ENCODE measurements at places on chromosomes 6 and 20.

GRCh38 chr6:45822873-45823272 lies 192.8 kb downstream of the CLIC5 start:
- DNase-seq: no peak

DNA sequence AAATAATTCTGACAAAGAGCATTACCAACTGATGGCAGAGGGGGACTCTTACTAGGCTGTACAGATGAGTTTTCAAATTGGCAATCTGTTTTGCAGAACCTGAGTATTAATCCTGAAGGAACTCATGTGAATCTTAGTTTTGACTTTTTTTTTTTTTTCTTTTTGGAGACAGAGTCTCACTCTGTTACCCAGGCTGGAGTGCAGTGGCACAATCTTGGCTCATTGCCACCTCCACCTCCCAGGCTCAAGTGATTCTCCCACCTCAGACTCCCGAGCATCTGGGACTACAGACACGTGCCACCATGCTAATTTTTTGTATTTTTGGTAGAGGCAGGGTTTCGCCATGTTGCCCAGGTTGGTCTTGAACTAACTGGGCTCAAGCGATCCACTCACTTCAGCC lies 49.3 kb downstream of the KCTD20 start:
- no peak for DNase-seq

GRCh38 chr20:10921491-10922010 lies 247.8 kb upstream of the JAG1 start:
- DNase-seq: no peak

GRCh38 chr6:56507517-56507916 lies 135.2 kb downstream of the DST start:
- no peak for DNase-seq

DNA sequence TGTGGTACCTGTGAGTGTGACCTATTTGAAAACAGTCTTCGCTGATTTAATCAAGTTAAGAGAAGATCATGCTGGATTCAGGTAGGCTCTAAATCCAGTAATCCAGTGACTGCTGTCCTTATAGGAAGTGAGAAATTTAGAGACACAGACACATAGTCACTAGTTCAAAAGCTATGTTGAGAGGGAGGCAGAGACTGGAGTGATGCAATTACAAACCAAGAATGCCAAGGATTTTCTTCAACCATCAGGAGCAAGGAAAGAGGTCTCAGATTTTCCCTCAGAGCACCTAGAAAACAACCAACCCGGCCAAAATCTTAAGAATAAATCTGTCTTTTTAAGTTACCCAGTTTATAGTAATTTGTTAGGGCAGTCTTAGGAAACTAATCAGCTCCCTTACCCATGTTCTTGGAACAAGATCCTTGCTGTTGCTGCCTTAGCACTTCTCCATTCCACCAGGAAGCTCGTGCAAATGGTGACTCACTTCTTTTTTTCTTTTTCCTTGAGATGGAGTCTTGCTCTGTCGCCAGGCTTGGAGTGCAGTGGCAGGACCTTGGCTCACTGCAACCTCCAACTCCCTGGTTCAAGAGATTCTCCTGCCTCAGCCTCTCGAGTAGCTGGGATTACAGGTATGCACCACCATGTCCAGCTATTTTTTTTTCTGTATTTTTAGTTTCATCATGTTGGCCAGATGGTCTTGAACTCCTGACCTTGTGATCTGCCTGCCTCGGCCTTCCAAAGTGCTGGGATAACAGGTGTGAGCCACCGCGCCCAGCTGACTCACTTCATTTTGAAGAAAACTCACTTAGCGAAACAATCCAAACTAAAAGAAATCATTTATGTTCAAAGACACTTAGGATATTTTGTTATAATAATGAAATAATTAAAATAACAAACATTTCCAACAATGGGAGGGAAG lies 34.4 kb upstream of the ZNF184 start:
- no peak for DNase-seq

DNA sequence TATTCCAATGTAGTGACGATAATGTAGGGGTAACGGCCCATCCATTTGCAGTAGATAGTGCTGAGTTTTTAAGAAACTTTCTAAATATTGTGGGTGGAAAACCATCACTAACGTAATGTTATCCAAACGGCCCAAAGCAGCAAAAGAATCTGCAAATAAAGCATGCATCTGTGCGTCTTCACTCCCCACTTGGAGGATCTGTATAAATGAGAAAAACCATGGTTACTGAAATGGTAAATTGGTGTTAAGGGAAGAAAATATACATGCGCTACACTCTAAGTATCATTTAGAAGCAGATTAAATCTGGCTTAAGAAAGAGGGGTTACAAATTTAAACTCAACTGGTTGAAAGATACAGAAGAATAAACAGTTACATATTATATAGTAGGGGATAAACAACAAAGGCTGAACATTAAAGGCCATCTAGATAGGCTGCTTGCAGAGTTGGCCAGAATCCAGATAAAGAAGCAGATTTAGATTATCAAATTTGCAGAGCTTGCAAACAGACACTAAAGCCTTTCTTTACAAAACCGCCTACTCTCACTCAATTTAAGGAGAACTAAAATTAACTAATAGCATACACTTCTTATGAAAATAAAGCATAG lies 93.3 kb downstream of the SESN1 start:
- DNase-seq: no peak

GRCh38 chr20:23356203-23356602 lies 5.6 kb downstream of the NXT1 start:
- no peak for DNase-seq

GRCh38 chr6:73174646-73175045 lies 50.6 kb downstream of the KHDC1L start:
- DNase-seq: no peak

GRCh38 chr6:1190366-1190765 lies 121.5 kb upstream of the FOXQ1 start:
- DNase-seq: peak; percentile 97

DNA sequence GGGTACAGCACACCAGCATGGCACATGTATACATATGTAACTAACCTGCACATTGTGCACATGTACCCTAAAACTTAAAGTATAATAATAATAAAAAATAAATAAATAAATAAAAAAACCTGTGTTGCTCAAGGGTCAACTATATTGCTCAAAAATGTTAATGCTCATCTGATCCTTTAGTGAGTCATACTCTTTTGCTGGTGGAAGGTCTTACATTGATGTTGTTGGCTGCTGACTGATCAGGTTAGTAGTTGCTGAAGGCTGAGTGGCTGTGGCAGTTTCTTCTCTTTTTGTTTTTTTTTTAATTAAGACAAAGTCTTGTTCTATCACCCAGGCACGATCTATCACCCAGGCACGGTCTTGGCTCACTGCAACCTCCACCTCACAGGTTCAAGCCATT lies 29.6 kb upstream of the SMIM26 start:
- no peak for DNase-seq

GRCh38 chr6:149499066-149499465 lies 14.3 kb upstream of the ZC3H12D start:
- peak; percentile 15 for DNase-seq

- no peak for DNase-seq
Observed at GRCh38 chr20:52179331-52180179, 12.0 kb downstream of the ZFP64 start.

DNA sequence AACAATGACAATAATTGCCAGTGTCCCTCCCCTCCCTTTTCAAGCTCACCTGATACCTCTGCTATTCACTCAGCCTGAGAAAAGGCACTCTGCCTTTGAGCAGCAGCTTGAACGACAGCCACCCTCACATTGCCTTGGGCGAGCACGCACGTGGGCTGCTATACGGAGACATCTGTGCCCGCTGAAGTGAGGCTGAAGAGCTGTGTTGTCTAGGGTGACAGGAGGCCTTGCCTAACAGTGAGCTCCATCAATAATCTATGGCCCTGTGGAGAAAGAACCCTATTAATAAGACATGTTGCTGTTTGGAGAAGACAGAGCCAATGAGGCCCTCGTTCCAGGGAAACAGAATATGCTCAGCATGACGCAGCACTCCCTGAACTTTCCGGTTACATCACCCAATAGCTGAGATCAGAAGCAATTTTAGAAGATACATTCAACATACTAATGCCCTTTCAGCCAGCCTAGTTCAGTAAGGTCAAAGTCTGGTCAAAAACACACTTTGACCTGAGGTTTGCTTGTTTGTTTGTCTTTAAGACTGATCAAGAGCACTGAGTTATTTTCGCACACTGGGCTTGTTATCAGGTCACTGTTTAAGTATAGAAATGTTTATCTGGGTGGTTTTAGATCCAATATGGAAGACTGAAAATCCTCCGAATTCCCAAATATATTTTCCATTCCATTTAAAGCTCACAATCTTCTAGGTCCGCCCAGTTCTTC lies 30.6 kb downstream of the RBM24 start:
- DNase-seq: peak; percentile 25

- DNase-seq: no peak
Observed at GRCh38 chr20:58990651-58991445, 9.8 kb downstream of the NELFCD start.

DNA sequence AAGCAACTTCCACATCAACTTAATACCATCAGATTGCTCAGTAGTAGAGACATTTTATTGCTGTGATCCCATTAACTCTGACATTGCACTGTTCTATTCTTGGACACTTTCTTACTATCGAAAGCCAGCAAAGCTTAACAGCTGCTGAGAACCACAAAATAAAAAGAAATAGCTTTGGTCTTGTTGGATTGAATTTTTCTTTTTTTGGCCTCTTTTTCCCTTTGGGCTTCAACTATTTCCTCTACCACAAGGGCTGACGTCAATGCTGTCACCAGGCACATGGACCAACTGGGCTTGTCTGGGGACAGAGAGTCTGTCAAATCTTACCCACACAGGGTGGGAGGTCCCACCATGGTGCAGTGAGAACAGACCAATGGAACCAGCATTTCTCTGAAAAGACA lies 63.4 kb upstream of the ENPP5 start:
- no peak for DNase-seq

- no peak for DNase-seq
Observed at GRCh38 chr20:51978070-51978501, 175.8 kb upstream of the SALL4 start.

DNA sequence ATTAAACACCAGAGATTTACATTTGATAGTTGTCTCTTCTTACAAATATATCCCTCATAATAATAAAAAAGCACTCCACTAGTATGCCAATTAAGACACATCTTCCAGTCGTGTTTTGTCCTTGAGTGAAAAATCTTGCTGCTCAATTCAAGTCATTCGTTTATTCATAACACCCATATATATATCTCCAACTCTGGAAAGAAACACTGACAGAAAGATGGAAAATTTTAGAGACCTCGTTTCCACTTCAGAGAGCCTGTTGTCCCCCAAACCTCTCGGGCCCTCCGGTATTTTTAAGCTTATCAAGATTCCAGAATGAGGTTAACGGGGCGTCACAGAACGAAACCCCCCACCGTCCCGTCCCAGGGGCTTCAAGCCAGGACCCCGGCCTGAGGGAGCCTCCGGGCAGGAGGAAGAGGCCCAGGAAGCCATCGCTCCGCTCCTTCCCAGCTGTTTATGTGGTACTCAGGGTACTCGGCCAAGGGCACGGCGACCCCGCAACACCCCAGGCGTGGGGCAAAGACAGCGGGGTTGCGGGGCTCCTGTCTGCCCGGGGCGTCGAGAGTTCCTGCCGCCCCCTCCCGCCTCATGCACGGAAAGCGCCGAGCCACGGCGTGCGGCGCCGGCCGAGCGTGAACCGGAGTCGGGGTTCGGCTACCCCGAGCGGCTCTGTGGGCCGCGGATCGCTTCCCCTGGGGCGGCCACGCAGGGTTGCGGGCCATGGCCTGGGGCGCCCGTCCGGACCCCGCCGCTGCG lies 623 bp upstream of the SNX9 start:
- no peak for DNase-seq

- DNase-seq: no peak
Observed at GRCh38 chr6:155116571-155116910, 121.4 kb downstream of the TIAM2 start.

GRCh38 chr6:25953733-25954132 lies 8.9 kb upstream of the TRIM38 start:
- DNase-seq: no peak

DNA sequence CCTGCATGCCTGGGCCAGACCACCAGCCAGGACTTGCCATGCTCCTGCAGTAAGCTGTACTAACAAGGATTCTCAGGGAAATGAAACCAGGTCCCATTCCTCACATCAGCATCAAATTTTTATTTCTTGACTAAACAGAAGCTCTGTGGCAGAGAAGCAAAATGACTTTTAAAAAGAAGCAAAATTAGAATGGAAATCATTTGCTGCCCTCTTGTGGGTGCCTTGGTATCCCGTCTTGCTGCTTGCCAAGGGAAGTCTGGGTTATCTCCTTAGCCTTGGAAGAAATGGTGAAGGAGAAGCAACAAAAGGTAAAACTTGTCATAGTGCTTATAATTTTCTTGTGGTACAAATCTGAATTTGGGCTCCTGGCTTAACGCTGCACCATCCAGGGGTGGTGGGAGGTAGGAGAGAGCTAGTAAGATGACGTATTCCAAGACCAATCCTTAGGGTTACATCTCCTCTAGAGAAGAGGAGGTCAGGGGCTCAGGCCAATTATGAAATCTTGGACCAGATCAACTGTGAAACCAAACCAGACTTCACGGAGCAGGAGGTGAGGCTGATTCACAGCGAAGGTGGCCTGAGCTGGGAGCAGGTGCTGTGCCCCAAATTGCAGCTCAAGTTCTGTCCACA lies 107.5 kb downstream of the FAXC start:
- peak; percentile 2 for DNase-seq

- DNase-seq: no peak
Observed at GRCh38 chr6:42049948-42050296, 402 bp upstream of the TAF8 start.

DNA sequence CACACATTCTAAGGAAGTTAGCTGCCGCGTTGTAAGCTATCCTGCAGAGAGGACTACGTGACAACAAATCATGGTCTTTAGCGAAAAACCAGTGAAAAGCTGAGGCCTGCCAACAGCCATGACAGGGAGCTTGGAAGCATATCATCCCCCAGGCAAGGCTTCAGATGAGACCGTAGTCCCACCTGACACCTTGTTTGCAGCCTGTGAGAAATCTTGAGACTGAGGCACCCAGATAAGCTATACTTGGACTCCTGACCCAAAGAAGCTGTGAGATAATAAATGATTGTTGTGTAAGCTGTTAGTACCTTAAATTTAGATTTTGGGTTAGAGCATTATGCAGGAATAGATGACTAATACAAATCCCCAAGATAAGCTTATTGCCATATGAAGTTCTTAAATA lies 45.4 kb upstream of the SENP6 start:
- DNase-seq: no peak

DNA sequence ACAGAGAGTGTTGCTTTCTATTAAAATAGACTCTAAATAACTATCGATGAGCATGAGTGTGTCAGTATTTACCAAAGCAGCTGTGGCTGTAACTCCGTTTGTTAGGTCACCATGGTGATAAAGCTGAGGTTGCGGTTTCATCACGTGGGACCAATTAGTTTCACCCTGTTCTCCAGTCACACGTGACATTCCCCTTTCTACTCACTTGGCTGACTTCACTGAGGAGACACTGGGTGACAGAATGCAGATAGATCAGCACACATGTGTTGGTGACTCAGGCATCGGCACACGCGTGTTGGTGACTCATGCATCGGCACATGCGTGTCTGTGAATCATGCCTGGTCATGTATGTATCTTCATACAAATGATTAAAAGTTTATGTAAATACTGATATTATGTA lies 285.4 kb downstream of the THBS2 start:
- peak; percentile 93 for DNase-seq

- DNase-seq: no peak
Observed at GRCh38 chr20:56423211-56423610, 11.2 kb downstream of the CASS4 start.

GRCh38 chr6:11353921-11354389 lies 121.5 kb upstream of the NEDD9 start:
- peak; percentile 12 for DNase-seq

Measured in AG08395 (cell line).